ELF-1 (cell line): ENCODE measurements at places on chromosomes 3 and 15.
A peak's percentile ranks its signal among the peaks of the same experiment; 100 is the strongest.

DNA sequence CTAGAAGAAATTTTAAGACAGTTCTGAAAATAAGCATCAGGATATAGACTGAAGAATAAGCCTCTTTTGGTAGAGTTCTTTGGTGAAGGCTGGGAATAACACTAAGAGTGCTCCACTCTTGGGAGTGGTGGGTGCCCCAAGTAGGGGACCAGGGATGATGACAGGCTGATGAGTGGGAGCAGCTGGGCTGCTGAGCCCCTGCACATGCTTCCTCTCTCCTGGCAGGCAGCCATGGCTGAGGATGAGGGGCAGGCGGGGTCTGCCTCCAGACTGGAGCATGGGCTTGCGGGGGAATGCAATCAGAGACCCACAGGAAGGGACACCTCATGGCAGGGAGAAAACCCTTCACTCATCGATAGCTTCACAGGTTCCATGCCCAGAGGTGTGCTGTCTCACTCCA lies 72.6 kb upstream of the RORA start:
- DNase-seq: no peak

- DNase-seq: no peak
Observed at GRCh38 chr3:172376402-172376801, 71.9 kb downstream of the GHSR start.

GRCh38 chr3:89560568-89560967 lies 453.1 kb downstream of the EPHA3 start:
- DNase-seq: no peak

GRCh38 chr3:108177536-108177935 lies 44.7 kb downstream of the IFT57 start:
- no peak for DNase-seq

GRCh38 chr15:96180087-96180748 lies 150.3 kb upstream of the NR2F2 start:
- DNase-seq: no peak

DNA sequence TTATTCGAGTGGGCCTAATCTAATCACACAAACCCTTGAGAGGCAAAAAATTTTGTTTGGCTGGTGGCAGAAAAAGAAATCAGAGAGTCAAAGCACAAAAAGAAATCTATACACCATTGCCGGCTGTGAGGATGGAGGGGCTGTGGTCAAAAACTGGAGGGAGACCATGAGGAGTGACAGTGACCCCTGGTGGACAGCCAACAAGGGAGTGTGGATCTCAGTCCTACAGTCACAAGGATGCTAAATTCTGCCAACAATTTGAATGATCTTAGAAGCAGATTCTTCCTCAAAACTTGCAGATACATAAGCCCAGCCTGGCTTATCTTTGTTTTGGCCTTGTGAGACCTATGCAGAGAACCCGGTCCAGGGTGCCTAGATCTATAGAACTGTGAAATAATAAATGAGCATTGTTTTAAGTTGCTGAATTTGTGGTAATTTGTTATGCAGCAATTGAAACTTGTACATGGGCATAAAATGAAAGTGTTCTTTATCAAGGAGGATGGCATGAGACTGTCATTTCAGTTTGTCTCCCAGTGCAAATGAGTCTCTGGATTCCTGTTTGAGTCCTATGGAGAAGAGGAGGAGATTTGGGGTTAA lies 103.0 kb upstream of the ARHGEF26 start:
- peak; percentile 49 for DNase-seq

DNA sequence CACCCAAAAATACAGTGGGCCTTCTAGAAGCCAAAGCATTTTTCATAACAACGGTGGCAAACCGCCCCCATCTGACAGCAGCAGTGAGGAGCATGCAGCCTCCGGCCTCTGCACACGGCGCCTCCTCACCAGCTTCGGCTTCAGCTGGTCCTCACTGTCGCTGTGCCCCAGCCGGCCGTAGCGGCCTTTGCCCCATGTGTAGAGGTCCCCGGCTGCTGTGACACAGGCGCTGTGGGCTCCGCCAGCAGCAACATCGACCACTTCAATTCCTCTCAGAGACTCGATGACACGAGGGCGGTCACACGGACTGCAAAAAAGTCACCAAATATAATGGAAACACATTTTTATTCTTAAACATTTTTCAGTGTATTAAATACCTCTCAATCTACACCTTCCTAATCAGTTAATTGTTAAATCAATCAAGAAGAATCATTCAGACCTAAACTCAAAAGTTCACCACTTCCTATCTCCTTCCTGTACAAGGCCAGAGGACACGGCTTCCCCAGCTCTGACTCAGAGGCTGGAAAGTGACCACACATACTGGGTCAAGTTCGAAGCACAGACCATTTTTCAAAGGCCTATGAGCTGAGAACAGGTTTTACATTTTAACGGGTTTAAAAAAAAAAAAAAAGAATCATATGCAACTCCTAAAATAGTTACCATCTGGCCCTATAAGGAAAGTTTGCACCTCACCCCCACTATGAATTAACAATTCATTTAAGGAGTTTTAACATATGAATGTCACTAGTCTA lies 33.6 kb upstream of the OCA2 start:
- DNase-seq: no peak

DNA sequence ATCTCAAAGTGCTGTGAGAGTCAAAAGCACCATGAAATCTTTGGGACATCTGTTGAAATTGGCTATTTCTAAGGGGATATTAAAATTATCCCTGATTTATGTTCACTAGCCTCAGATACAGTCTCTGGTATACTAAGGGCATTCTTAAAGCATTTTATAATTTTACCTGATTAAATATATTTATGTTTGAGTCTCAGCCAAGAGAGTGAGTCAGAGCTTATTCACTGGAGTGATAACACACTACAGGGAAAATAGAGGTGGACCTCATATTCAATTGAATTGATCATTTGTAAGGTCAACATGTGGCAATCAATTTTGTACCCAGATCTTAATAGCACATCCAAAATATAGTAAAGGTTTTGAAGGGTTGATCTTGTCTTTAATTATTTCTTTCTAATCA lies 733.6 kb downstream of the EPHA3 start:
- no peak for DNase-seq

DNA sequence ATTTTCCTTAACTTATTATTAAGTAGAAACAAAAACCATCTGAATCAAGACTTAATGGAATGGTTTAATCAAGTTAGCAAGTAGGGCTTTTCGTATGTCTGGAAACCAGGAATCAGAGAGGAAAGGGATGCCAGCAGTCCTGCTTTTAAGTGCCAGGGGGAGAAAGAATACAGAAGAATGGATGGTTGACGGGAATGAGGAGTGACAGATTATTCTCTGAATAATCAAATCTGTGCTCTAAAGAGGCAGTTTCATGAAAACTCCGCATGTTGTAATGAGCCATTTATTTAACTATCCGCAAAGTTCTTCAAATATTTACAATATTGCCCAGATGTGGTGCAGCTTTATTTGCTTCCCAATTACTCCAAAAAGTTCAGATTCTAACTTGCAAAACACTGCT lies 103.0 kb downstream of the CTNNB1 start:
- DNase-seq: no peak

DNA sequence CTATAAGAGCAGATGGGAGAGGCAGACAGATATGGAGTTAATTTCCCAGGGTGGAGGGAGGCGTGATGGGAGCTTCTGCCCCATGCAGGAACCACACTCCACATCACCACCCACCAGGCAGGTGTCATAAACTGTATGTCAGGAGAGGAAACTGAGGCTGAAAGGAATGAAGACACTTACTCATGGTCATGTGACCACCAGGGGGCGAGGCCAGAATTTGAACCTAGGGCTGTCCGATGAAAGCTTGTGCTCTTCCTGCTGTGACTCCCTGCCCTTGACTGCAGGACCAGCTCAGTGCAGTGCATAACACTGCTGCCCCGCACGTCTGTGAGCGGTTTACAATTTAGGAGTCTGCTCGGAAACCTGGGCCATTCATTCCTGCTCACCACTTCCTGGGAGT lies 28.8 kb downstream of the NUP210 start:
- no peak for DNase-seq

DNA sequence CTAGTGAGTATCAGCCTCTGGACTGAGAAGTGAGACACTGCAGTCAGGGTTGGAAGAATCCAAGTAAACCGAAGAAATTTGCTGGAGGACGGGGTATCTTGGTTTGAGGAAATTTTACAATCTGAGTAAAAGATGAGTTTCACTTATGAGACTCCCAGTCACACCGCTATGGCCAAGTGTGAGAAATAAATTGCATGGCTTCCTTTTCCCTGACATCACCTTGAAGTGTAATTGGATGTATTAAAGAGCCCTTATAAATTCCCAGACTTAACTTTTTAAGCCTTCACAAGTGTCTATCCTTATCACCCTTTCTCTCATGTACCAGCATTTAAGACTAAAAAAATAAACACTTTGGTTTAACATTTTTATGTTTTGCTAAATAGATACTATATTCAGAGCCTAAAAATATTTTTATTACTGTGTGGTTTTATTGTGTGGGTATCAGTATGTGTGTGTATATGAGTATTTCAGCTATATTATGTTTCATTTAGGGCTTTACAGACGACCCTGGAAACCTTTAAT lies 23.8 kb downstream of the USP3 start:
- DNase-seq: no peak

GRCh38 chr15:60644903-60645302 lies 166.0 kb upstream of the ICE2 start:
- no peak for DNase-seq

- no peak for DNase-seq
Observed at GRCh38 chr3:69868841-69869420, 129.7 kb downstream of the MITF start.

GRCh38 chr3:77147836-77148578 lies 108.1 kb downstream of the ROBO2 start:
- no peak for DNase-seq

DNA sequence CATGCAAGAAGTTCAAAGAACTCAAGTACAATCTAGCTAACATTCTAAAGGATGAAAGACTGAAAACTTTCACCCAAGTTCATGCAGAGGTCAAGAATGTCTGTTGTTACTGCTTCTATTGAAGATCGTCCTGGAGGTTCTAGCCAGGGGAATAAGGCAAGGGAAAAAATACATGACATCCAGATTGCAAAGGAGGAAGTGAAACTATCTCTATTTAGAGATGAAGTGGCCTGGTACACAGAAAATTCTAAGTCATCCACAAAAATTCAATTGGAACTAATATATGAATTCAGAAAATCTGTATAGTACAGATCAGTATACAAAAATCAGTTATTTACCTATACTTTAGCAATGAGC lies 693.0 kb downstream of the NR2F2 start:
- DNase-seq: no peak

GRCh38 chr3:121735047-121735696 lies 14.4 kb downstream of the GOLGB1 start:
- no peak for DNase-seq

DNA sequence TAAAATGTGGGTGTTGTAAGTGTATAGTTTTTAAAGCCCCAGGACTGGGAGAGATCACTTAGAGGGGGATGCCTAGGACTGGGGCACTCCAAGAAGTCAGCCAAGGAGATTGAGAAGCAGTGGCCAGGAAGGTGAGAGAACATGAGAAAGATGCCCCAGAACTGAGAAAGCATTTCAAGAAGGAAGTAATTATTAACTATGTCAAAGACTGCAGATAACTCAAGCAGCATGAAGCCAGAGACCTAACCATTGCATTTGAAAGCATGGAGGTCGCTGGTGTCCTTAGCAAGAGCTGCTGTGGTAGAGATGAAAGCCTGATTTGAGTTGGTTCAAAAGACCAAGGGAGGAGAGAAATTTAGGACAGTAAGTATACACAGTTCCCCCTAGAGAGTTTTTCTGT lies 30.6 kb upstream of the SLC2A2 start:
- DNase-seq: no peak

GRCh38 chr15:93030430-93031102 lies 58.4 kb downstream of the RGMA start:
- DNase-seq: peak; percentile 90

- DNase-seq: no peak
Observed at GRCh38 chr3:141321109-141321497, 47.2 kb upstream of the ZBTB38 start.

- DNase-seq: no peak
Observed at GRCh38 chr15:24627443-24627842, 48.1 kb upstream of the NPAP1 start.

- no peak for DNase-seq
Observed at GRCh38 chr3:124261306-124261705, 269.4 kb upstream of the ROPN1 start.

DNA sequence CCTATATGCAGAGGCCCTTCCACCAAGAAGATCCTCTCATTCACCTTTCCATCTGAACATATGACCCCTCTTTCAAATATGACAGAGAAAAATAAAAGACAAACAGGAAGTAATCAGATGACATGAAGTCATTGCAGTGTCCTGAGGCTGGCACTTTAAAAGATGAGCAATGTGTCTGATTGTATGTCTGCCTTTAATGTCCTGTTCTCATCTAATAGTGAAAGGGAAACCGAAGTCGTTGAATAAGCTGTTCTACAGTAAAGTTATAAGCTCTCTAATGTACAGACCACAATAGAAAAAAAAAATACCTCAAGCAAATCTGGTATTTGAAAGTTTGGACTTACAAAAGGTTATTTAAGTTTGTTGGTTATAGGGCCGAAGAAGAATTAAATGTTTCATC lies 243.0 kb downstream of the CLSTN2 start:
- DNase-seq: no peak

DNA sequence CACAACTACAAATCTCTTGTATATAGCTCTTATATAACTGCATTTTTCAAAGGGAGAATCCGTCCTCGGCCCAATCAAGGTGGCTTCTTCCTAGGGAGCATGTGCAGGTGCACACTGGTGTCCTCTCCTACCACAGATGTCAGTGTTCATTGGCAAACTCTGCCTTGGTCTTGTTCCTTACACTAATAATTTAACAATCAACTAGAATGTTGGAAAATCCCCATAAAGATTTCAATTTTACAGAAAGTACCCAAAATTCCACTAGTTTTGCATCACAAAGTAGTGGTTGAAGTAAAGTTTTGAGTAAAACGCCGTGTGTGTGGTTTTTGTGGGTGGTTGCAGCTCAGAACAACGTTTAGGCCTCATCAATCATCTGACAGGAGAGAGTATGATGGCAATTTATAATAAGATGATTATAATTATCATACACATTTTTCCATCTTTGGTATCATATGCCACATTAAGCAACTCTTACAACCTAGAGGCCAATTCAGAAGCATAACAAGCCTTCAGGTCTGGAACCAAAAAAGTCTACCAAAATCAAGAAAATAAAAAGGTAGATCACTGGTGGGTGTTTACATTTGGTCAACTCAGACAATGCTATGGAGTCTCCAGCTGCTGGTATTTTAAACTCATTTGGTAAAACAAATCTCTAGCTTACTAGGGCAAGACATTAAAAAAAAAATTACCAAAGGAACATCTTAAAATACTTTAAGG lies 128.9 kb upstream of the BHLHE40 start:
- DNase-seq: no peak

GRCh38 chr3:192608726-192609600 lies 118.4 kb downstream of the FGF12 start:
- DNase-seq: no peak

DNA sequence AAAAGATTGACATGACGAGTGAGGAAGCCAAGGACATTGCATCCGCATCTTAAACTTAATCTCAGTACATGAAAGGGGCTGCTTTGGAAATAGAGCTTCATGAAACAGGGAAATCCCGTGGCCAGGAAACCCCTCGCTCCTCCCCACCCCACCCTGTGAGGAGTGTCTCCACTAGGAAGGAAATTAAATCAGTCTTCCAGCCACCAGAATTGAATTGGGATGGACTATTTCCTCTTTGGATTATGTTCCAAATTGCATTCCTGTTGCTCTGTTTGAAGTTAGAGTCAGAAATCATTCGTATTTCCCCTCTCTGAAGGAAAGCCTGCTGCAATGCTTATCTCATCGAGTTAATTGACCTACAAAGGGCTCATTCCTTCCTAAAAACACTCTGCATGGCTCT lies 35.8 kb downstream of the CLDN11 start:
- no peak for DNase-seq
